ENCODE measurements at places on chromosomes 6 and 20. TPM values are rescaled to one million over a fixed set of nuclear protein-coding genes. Genes with fewer than 3 reads are reported as not detected.

DNA sequence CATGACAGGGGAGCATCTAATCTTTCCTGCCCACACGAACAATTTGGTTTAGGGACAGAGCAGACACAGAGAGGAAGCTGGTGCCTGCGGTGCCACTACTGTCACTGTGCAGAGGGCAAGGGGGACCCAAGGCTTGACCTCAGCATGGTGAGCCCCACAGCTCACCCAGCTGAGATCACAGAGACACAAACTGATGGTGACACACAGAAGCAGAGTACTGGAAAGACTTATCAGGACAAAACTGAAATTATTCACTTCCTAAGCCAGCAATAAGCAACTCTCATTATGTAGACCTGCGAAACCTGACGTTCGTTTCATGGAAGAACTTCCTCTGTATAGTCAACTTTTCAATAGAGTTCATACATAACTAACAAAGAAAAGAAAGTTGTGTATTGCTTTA, 86.1 kb downstream of the HUS1B start:
- H3K36me3 ChIP-seq = peaks cover 19% of the 10 kb centered on the region
- DNase-seq = no peak
- H3K4me1 ChIP-seq = peaks cover 3% of the 10 kb centered on the region
- no peak overlapping the region for H3K27ac ChIP-seq
- H3K4me3 ChIP-seq = no peak overlapping the region

DNA sequence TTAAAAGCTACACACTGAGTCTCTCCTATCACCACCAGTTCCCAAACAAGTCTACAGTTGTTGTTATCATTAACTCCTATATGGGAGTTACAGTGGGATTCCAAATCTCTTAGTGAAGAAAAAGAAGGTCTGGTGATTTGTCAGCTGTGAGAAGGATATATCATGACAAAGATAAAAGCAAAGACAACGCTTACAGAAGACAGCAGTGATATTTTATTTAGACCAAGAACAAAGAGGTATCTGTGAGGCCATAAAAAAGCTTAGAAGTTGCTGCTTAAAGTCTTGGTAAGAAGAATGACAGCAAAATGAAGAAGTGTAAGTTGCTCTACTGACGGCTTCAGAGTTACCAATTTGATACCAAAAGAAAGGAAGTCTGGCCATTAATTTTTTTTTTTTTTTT, 47.2 kb downstream of the CHD6 start:
- DNase-seq = no peak
- no peaks in the 10 kb centered on the region for H3K36me3 ChIP-seq
- no peak overlapping the region for H3K27ac ChIP-seq
- no peaks in the 10 kb centered on the region for H3K27me3 ChIP-seq
- no peak overlapping the region for H3K4me3 ChIP-seq

- no peaks in the 10 kb centered on the region for H3K36me3 ChIP-seq
- peaks cover 13% of the 10 kb centered on the region for H3K4me1 ChIP-seq
- H3K27ac ChIP-seq = peak overlapping the region; percentile 61
- DNase-seq = no peak
Observed at GRCh38 chr6:167103041-167103891, 19.6 kb upstream of the CCR6 start.

- H3K27ac ChIP-seq = no peak overlapping the region
- H3K4me1 ChIP-seq = no peaks in the 10 kb centered on the region
- H3K27me3 ChIP-seq = peaks cover 32% of the 10 kb centered on the region
- peaks cover 4% of the 10 kb centered on the region for H3K36me3 ChIP-seq
- no peak overlapping the region for H3K4me3 ChIP-seq
Observed at GRCh38 chr6:157812425-157813171, 10.4 kb upstream of the SNX9 start.

- H3K4me1 ChIP-seq = no peaks in the 10 kb centered on the region
- H3K36me3 ChIP-seq = peaks cover 13% of the 10 kb centered on the region
Observed at GRCh38 chr6:117328500-117328899, 63.1 kb downstream of the VGLL2 start.

- H3K4me3 ChIP-seq = no peak overlapping the region
- H3K4me1 ChIP-seq = peaks cover 9% of the 10 kb centered on the region
- no peaks in the 10 kb centered on the region for H3K36me3 ChIP-seq
Observed at GRCh38 chr6:1593958-1594314, 15.8 kb upstream of the FOXC1 start.

GRCh38 chr20:55166063-55166462, 690.7 kb downstream of the DOK5 start:
- H3K4me3 ChIP-seq = no peak overlapping the region
- H3K36me3 ChIP-seq = no peaks in the 10 kb centered on the region
- H3K4me1 ChIP-seq = no peaks in the 10 kb centered on the region
- no peak for DNase-seq
- H3K27me3 ChIP-seq = no peaks in the 10 kb centered on the region
- no peak overlapping the region for H3K27ac ChIP-seq

DNA sequence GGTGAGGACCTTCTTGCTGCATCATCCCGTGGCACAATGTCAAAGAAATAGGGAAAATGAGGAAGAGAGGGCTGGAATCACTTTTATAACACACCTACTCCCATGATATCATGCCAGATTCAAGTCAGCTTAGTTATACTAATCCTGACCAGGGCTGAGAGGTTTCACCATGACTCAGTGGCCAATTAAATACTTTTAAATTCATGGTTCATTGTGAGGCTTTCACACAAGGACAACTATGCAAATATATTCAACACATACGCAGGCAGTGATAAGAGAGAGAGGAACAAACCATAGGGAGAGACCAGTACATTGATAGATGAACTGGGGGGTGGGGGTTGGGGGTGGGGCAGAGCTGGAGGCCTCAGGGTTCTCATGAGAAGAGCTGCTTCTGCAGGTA, 313.1 kb downstream of the LRFN2 start:
- no peak for DNase-seq
- H3K36me3 ChIP-seq = no peaks in the 10 kb centered on the region
- H3K4me1 ChIP-seq = no peaks in the 10 kb centered on the region
- peaks cover 43% of the 10 kb centered on the region for H3K27me3 ChIP-seq

- H3K4me3 ChIP-seq = peak overlapping the region; percentile 31
- no peaks in the 10 kb centered on the region for H3K27me3 ChIP-seq
- no peak overlapping the region for H3K27ac ChIP-seq
- no peaks in the 10 kb centered on the region for H3K36me3 ChIP-seq
- DNase-seq = no peak
Observed at GRCh38 chr20:18578581-18578980, 9.3 kb upstream of the DTD1 start.

DNA sequence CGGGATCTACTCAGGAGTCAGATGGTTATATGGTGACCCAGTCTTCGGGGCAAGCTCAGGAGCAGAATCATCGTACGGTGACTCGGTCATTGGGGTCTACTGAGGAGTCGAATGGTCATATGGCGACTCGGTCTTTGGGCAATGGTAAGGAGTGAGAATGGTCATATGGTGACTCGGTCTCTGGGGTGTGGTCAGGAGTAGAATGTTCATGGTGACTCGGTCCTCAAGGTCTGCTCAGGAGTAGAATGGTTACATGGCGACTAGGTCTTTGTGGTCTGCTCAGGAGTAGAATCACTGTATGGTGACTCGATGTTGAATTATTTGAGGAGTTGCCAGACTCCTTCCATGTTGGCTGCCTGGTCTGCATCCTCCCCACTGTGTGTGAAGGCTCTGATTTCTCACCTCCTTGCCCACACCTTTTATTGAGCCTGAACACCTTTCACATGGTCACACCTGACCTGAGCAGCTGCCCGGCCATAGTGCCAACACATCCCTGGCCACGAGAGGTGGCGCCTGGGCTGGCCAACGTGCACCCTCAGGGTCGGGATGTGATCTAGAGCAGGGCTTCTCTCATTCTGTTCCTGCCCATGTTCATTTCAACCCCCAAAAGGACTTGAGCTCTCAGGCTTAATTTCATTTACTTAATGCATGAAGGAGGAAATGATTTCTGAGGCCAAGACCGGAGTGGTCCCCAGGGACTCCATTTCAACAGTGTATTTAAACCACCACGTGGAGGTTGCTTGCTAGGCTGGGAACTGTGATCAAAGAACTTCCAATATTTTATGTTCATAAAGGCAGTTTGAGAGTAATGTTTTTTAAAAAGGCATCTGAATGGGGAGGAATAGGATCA, 119.5 kb downstream of the PHACTR3 start:
- H3K4me3 ChIP-seq = no peak overlapping the region
- peaks cover 7% of the 10 kb centered on the region for H3K4me1 ChIP-seq
- peaks cover 13% of the 10 kb centered on the region for H3K27me3 ChIP-seq
- no peak overlapping the region for H3K27ac ChIP-seq

GRCh38 chr6:90103056-90103800, 193.4 kb downstream of the BACH2 start:
- peaks cover 13% of the 10 kb centered on the region for H3K4me1 ChIP-seq
- peaks cover 7% of the 10 kb centered on the region for H3K27me3 ChIP-seq
- peak overlapping the region; percentile 61 for H3K4me3 ChIP-seq
- H3K27ac ChIP-seq = peak overlapping the region; percentile 17
- no peak for DNase-seq
- no peaks in the 10 kb centered on the region for H3K36me3 ChIP-seq

DNA sequence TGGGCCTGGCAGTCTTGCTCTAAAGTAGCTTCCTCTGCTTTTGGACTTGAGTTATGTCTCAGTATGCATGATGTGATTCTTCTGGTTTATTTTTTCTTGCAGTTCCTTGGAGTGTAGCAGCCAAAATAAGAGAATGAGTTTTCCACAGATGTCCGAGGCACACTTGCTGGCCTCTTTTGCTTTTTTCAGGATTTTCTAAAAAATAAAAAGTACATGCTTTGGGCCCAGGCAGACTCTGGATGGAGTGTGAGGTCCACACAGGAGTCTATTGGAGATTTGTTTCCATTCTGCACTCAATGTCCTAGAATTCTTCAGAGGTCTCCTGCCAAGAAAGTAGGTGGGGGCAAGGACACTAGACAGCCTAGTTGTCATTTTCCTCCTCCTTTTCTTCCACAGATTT, 477.6 kb downstream of the EPM2A start:
- no peak for DNase-seq
- H3K36me3 ChIP-seq = no peaks in the 10 kb centered on the region
- H3K27me3 ChIP-seq = no peaks in the 10 kb centered on the region
- no peak overlapping the region for H3K4me3 ChIP-seq
- no peak overlapping the region for H3K27ac ChIP-seq

- H3K27me3 ChIP-seq = no peaks in the 10 kb centered on the region
- H3K4me1 ChIP-seq = no peaks in the 10 kb centered on the region
- H3K27ac ChIP-seq = no peak overlapping the region
- no peak overlapping the region for H3K4me3 ChIP-seq
Observed at GRCh38 chr6:141753180-141753579, 379.5 kb upstream of the GJE1 start.

GRCh38 chr6:137390334-137390733, 103.9 kb downstream of the OLIG3 start:
- peak overlapping the region; percentile 84 for H3K4me3 ChIP-seq
- peaks cover 68% of the 10 kb centered on the region for H3K4me1 ChIP-seq
- H3K27ac ChIP-seq = peak overlapping the region; percentile 77
- DNase-seq = no peak
- H3K36me3 ChIP-seq = peaks cover 36% of the 10 kb centered on the region

GRCh38 chr20:20076297-20077065, 24.1 kb downstream of the CFAP61 start:
- no peak overlapping the region for H3K27ac ChIP-seq
- H3K36me3 ChIP-seq = no peaks in the 10 kb centered on the region
- H3K4me1 ChIP-seq = no peaks in the 10 kb centered on the region

DNA sequence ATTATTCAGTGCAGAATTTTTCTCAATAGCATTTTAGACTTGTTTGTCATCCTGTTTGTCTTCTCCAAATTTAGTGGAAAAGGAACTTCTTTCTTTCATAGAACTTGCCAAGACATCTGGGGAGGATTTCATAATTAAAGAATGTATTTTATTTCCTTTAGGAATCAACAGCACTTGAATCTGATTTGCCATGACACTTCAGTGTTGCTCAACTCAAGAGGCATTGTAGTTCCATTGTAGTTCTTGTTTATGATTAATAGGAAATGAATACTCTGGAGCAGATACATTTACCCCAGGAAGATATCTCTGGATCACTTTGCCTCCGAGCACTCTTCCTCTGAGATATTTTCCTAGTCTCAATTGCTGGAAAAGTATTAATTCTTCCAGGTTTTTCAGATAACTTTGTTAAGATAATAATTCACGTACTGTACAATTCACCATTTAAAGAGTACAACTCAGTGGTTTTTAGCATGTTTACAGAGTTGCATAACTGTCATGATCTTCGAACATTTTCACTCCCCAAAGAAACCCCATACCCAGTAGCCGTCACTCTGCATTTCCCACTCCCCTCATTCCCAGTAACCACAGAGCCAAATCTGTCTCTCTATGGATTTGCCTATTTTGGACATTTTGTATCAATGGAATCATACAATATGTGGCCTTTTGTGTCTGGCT, 29.7 kb downstream of the AKAP12 start:
- no peaks in the 10 kb centered on the region for H3K36me3 ChIP-seq
- H3K4me3 ChIP-seq = peak overlapping the region; percentile 30
- peaks cover 12% of the 10 kb centered on the region for H3K27me3 ChIP-seq
- no peaks in the 10 kb centered on the region for H3K4me1 ChIP-seq
- no peak for DNase-seq
- H3K27ac ChIP-seq = no peak overlapping the region

- H3K27me3 ChIP-seq = no peaks in the 10 kb centered on the region
- DNase-seq = no peak
- H3K4me3 ChIP-seq = no peak overlapping the region
- H3K4me1 ChIP-seq = peaks cover 7% of the 10 kb centered on the region
Observed at GRCh38 chr6:45697605-45698004, 318.1 kb downstream of the CLIC5 start.

DNA sequence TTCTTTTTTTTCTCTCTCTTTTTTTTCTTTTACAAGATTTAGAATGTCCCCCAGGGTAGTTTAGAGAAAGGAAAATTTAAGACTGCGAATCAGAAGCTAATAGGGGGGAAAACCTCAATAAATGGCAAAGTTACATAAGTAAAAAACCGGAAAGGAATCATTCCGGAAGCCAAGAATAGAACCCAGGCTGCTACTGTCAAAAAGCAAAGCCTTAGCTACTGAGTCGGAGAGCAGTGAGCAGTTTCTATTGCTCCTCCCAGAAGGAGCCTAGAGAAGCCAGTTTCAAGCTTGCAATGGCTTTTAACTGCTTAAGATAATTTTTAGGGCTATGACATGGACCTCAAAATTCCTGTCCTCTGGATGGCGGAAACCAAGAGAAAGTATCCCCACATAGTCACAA, 31.6 kb downstream of the SAMD5 start:
- H3K27me3 ChIP-seq = no peaks in the 10 kb centered on the region
- DNase-seq = no peak
- no peak overlapping the region for H3K27ac ChIP-seq
- H3K36me3 ChIP-seq = no peaks in the 10 kb centered on the region
- H3K4me1 ChIP-seq = no peaks in the 10 kb centered on the region

DNA sequence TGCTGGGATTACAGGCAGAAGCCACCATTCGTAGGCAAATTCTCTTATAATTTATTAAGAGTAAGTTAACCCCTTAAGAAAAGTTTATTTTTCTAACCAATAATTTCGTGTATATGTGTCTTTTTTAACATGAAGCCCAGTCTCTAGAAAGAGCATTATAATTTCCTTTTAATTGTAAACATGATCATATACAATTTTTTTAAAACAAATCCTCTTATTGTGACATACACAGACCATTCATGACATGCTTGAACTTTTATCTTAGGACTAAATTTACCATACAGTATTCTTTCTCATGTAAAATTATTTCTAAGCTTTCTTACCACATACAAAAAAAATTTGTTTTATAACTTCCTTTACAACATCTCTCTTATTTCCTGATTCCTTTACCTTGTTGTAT, 6.7 kb downstream of the ACOT13 start:
- H3K36me3 ChIP-seq = peaks cover 24% of the 10 kb centered on the region
- H3K27ac ChIP-seq = no peak overlapping the region
- no peak for DNase-seq
- H3K4me1 ChIP-seq = peaks cover 6% of the 10 kb centered on the region

The CFAP206 gene
- total RNA-seq = 0.21 TPM

The SLC22A16 gene
- total RNA-seq = not detected

The FAM50B gene
- 7.3 TPM for total RNA-seq

The BMP7 gene
- total RNA-seq = not detected
